ENCODE measurements at places on chromosomes 3 and 15. TPM values are rescaled to one million over a fixed set of nuclear protein-coding genes. Genes with fewer than 3 reads are reported as not detected.
A peak's percentile ranks its signal among the peaks of the same experiment; 100 is the strongest.

DNA sequence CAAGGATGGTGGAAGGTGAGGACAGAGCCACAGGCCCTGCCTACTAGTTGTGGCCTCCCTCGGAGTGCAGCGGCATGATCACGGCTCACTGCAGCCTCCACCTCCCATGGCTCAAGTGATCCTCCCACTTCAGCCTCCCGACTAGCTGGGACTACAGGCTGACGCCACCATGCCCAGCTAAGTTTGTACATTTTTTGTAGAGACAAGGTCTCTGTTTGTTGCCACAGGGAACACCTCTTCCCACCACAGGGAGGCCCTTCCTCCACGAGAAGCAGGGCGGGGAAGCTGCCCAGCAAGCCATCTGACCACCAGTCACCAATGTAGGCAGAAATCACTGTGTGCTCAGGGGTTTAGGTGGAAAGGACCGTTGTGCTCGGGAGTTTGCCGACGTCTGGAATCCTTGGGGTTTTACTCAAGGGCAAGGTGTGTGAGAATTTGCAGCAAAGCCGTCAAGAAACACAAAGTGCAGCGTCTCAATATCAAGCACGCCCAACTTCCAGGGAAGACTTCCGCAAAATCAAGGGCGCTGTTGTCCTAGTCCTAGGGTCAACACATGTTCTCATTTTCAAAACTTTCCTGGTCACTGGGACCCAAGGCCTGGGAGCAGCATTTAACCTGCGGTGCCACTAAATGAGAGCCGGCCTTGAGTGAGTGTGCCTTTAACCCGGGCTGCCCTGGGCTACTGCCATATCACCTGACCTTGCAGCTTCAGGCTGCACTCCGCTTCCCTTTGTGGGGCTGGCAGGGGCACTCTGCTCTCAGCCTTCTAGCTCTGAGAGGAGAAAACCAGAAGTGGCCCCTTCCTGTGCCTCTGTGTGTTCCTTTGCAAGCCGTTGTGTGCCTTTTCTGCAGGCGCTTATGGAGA lies 65.7 kb downstream of the SLC12A8 start:
- no peak for DNase-seq

GRCh38 chr3:133746712-133747066 lies 496 bp downstream of the TF start:
- DNase-seq: no peak

DNA sequence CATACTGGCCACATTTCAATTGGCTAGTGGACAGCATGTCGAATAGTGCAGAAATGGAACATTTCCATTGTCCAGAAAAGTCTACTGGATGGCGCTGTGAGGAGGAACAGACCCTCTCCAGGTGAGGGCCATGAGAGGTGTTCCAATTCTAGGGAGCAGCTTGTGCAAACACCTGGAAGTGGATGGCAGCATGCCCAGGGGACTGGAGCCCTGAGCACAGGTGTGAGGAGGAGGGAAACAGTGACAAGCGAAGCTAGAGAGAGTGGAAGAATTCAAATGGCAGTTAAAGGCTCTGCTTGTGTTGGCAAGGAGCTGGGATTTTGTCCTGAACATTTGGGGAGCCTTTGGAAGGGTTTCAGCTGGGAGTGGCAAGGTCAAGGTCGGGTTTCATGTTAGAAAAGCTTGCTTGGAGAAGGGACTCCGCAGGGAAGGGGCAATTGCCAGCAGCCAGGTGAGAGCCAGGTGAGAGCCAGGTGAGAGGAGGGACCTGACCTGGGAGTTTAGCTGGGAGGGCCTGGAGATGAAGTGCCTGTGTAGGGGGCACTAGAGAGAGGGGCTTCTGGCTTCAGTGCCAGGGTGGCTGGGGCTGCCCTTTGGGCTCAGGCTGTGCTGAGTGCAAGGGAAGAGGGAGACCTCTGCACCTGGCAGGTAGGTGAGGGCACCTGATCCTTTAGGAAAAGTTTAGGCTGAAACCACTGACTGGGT lies 93.8 kb downstream of the LINGO1 start:
- DNase-seq: peak; percentile 73

- DNase-seq: no peak
Measured at GRCh38 chr15:74788683-74789151, 6.8 kb downstream of the CSK start.

DNA sequence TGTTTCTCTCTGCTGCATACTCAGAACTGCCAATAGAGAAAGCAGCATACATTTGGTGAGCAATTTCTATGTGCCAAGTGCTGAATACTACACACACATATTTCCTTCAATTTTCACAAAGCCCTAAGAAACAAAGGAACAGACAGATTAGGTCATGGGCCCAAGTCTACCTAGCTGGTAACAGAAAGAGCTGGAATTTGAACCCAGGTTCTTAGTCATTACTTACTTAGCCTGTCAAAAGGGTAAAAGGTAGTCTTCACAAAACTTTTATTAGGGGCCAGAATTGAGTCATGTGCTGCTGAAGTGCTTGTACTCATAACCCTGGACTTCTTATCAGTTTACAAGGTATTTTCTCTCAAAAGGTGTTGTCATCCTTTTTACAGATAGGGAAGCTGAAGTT lies 10.4 kb upstream of the ABHD17C start:
- no peak for DNase-seq

- DNase-seq: peak; percentile 24
Measured at GRCh38 chr15:38414357-38414756, 39.6 kb upstream of the FAM98B start.

DNA sequence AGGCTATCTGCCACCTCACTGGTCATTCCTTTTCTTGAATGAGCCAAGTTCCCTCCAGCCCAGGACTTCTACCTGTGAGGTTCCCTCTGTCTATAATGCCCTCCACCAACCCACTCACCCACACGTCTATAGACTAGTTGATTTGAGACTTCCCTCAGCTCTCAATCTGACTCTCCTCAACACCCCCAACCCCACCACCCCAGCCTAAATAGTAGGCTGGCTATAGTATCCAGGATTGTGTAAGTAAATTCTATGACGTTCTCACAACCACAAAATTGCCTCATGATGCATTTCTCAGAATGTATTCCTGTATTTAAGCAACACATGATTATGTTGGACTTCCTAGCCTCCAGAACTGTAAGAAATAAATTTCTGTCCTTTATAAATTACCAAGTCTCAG lies 2.2 kb downstream of the PLSCR1 start:
- DNase-seq: no peak

- DNase-seq: no peak
Measured at GRCh38 chr3:131544557-131544956, 41.8 kb upstream of the MRPL3 start.

GRCh38 chr3:154060238-154061000 lies 60.8 kb upstream of the ARHGEF26 start:
- DNase-seq: no peak

- no peak for DNase-seq
Measured at GRCh38 chr3:116256843-116257485, 188.3 kb downstream of the LSAMP start.

GRCh38 chr3:169907476-169907875 lies 3.9 kb upstream of the SAMD7 start:
- no peak for DNase-seq

GRCh38 chr3:120093911-120094775 lies at the start of gene GSK3B:
Gene GSK3B (minus strand): TSS chr3:120094447. CDS start chr3:120093434, 1,013 bp downstream.
- DNase-seq: peak; percentile 82

SLC7A14 gene
- total RNA-seq: 0.15 TPM

GOLGA8Q gene
- 0.43 TPM for total RNA-seq

ULK3 gene
- 70.7 TPM for total RNA-seq

ERICH6 gene
- not detected for total RNA-seq
